ENCODE measurements at places on chromosomes 1 and 21.
A peak's percentile ranks its signal among the peaks of the same experiment; 100 is the strongest.

DNA sequence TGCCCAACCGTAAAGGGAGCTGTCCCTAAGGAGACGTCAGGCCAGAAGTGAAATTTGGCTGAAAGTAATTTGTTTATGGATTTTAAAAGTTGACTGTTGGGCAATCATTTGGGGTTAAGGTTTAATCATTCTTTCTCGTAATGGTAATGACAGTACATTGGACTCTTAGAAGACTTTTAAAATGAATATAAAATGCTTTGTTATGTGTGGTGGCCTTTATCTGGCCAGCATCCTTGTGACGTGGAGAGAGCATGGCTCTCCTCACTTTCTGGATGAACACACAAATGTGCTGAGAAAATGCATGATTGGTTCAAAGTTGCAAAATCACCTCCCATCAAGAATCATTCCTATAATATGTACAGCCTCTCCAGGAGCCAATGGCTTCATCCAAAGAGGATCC, 160.2 kb downstream of the DHRS3 start:
- no peak for DNase-seq

- no peak for DNase-seq
Measured at GRCh38 chr1:203671521-203672278, 45.1 kb downstream of the ATP2B4 start.

- peak; percentile 80 for DNase-seq
Measured at GRCh38 chr1:68112835-68113243, 62.4 kb upstream of the DIRAS3 start.

GRCh38 chr1:219215477-219215876, 41.8 kb downstream of the LYPLAL1 start:
- DNase-seq, result peak; percentile 19

DNA sequence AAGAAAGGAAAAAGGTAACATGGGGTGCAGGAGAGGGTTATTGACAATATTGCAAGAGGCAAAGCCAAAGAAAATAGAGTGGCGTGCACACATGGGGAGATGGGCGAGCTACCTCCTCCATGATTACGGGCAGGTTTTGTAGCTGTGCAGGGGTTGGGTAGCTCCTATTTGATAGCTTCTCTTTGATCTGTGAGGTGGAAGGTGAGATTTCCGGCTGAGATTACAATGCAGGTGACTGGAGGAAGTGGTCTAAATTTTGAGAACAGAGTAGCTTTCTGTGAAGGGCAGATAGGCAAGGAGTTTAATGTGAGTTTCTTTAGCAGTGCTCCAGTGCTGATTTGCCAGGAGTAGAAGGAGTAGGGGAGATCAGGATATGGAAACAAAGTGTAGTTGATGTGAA, 263.4 kb downstream of the PLA2G4A start:
- DNase-seq, result no peak

GRCh38 chr1:55057956-55058298, 18.6 kb downstream of the PCSK9 start:
- no peak for DNase-seq

GRCh38 chr1:208654241-208654640, 410.1 kb upstream of the PLXNA2 start:
- peak; percentile 41 for DNase-seq

- DNase-seq, result no peak
Measured at GRCh38 chr21:39131791-39132190, 51.5 kb downstream of the PSMG1 start.

GRCh38 chr1:30191154-30191702, 532.2 kb downstream of the MATN1 start:
- DNase-seq, result peak; percentile 51

DNA sequence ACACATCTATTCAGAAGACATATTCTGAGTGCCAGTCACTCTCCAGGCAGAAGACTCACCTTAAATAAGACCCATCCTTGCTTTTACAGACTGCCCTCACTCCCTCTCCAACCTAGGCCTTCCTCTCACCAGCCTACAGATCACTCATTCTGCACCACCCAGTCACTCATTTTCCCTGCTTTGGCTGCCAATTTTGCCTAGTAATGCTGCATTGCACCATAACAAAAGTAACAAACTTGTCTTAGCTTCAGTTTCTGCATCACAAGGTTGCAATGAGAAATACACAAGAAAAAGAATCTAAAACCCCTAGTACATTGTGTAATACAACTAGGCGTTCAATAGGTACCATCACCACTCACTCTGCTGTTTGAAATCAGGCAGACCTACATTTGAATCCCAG, 292.4 kb downstream of the PLPP3 start:
- no peak for DNase-seq

DNA sequence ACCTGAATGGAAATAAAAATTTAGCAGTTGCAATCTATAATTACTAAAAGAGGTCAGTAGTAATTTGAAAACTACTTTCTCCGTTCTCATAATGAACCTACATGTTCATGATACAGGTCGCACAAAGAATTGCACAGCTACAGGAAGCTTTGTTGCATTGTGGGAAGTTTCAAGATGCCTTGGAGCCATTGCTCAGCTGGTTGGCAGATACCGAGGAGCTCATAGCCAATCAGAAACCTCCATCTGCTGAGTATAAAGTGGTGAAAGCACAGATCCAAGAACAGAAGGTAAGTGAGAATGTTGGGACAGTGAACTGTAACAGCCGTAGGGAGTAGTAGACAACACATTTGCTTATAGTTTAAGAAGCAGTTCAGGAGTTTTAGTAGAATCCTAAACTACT, 68.8 kb upstream of the BMP8A start:
- no peak for DNase-seq

DNA sequence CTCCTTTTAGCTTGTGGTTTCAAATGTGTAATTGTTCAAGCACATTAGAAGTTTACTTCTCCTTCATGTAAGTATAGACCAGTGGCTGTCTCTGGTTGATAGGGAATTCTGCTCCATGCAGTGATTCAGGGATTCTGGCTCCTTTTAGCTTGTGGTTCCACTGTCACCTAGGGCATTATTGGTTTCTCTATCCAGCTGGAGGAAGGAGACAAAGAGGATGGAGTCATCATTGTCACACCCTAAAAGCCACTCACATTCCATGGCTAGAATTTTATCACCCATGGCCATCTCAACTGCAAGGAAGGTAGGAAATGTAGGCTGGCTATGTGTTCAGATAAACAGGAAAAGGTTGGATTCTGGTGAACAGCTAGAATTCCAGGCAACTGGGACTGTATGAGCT, 131.2 kb downstream of the URB2 start:
- DNase-seq, result no peak

DNA sequence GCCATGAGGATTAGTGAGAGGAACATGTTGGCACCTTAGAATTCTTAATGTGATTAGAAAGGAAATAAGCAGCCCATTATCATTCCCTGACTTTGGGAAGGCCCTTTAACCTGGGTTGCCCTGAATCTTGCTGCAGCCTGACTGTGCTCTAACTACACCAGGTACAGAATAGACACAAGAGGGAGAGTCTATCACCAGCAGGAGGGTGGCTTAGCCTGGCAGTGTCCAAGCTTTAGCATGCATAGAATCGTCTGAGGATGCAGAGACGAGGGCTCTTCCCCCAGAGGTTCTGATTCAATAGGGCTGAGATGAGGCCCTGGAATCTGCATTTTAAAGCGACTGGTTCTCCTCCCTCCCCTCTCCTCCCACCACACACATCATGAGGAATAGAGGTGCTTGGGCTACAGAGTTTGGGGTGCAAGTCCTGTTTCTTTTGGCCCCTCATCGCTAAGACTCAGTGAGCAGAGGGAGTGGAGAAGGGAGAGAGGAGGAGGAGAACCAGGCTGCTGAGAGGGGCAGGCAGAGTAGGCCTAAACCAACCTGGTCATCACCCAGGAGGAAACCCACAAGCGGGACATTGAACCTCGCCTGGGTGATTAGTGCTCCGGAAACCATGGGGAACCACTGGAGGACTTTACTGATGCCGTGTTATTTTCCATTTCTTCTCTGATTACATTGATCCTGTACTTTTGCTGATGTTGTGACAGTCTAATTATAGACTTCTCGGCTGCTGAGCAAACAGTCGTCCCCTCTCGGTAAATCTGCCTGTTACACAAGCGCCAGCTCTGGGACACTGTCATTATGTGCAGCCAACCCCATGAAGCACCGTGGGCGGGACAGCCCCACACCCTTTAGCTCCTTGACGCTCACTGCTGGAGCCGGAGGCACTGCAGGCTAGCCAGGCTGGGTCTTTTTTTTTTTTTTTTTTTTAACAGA, 6.3 kb upstream of the TENT5C start:
- no peak for DNase-seq

- no peak for DNase-seq
Measured at GRCh38 chr1:154400381-154400801, 4.8 kb upstream of the IL6R start.

DNA sequence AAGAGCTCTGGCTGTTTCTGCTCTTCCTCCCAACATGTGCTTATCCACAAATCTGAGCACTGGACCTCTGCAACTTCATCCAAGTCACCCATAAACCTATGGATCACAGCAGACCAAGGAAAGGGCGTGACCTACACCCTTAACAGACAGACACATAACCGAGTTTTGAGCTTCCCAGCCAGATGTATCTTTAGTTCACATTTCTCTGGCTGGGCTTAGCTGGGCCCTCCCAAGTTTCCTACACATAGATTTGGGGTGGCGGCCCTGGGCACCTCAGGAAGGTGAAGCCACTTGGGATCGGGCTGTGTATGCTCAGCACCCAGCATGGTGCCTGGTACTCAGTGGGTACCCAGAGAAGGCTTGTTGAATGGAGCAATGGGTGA, 26.4 kb downstream of the FAAH start:
- DNase-seq, result no peak

- DNase-seq, result no peak
Measured at GRCh38 chr1:146021622-146022402, at the start of gene HJV. Gene HJV (minus strand): TSS chr1:146021735. CDS start chr1:146020231, 1,504 bp downstream.

DNA sequence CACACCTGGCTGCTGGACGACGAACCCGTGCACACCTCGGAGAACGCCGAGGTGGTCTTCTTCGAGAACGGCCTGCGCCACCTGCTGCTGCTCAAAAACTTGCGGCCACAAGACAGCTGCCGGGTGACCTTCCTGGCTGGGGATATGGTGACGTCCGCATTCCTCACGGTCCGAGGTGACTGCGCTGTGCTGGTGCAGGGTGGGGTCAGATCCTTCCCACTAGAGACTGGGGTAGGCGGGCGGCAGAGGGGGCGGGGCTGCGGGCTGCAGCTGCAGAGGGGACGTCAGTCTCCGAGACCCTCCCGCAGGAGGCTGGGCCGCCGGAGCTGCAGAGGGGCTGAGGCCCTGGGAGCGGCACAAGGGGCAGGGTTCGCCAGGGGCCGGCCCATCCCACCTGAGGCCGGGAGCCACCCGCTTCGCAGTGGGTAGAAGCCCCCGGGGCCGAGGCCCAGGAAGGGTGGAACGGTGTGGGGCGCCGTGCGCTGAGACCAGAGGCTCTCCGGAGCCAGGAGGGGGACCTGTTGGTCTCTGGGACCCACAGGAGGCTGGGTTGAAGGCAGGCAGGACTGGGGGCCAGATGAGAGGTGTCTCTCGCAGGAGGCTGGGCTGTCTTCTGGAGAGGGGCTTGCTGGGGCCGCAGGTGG, 90.6 kb downstream of the TRIM11 start:
- no peak for DNase-seq

- DNase-seq, result peak; percentile 50
Measured at GRCh38 chr1:194705123-194705854, 1518.9 kb upstream of the B3GALT2 start.

All from choroid plexus epithelial cell (primary cell).